ENCODE measurements at places on chromosomes 4 and X.

DNA sequence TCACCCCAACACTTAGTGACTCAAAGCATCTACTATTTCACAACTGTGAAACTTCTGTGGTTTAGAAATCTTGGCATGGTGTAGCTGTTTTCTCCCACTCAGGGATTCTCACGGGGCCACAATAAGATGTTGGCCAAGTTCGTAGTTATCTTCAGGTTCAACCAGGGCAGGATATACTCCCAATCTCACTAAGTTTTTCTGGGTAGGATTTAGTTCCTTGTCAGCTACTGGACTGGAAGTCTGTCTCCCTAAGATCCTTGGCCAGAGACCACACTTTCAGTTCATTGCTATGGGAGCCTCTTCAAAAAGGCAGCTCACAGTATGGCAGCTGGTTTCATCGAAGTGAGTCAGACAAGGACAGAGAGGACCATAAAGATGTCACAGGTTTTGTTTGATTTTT, 111.7 kb upstream of the PDHA2 start:
- no peak for DNase-seq

DNA sequence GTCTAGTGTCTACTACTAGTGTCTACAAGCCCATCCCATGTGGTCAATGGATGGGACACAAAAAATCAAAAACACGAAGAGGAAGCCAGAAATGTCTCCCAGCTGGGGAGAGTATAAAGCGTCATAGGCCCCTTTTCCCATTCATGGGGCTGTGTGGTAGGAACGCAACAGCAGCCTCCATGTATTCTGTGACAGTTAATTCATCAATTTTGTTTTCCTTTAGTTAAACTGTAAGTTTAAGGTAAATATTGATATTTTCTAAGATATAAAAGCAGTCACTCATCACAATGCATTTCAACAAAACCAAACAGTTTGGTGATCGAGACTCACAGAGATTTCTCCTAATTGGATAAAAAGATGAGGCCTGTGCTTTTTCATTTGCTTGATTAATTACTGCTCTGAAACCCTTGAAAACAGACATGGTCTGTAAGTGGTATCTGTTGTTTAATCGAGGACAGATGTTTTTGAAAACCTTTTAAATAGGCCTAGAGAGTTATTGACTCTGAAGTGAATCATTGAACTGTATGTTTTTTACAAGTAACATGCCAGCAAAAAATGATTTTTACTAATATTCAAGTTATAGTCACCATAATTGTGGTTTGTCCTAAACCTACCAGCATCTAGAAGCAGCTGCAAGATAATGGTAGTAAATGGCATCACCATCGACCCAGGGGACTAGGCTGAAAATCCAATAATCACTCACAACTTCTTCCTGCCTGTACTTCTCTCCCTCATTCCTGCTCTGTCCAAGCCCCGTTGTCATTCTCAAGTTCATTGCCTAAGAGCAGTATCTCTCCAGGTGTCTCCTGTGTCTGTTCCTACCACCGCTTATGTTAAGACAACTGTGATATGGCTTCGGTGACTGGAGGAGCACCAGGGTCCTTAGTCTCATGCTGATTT, 87.7 kb upstream of the SHISA3 start:
- no peak for DNase-seq

DNA sequence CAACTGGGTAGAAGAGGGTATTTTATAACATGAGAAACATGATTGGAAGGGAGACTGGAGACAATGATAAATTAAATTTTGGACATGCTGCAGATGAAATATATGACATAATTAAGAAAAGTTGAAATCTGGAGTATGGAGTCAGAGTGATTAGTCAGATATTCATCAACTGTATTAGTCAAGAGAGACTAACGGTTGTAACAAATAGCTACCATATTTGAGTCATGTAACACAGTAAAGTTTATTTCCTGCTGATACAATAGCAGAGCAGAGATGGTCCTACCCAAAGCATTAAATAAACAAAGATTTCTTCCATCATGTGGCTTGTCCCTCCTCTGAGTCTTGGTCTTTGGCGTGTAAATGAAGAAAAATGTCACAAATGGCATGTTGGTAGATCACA, 321.3 kb downstream of the GALNTL6 start:
- DNase-seq = no peak

- DNase-seq = no peak
These were observed 121.7 kb downstream of the IRS4 start for GRCh38 chrX:108614616-108615015.

- DNase-seq = no peak
These were observed 26.7 kb upstream of the GPRIN3 start for GRCh38 chr4:89334311-89334710.

DNA sequence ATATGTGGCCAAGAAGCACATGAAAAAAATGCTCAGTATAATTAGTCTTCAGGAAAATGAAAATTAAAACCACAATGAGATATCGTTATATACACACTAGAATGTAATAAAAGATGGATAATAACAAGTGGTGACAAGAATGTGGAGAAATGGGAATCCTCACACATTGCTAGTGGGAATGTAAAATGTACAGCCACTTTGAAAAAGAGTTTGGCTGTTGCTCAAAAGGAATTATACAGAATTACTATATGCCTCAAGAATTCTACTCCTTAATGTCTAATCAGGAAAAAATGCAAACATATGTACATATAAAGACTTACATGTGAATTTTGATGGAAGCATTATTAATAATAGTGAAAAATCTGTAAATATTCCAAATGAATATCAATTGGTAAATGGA, 102.2 kb downstream of the SPCS3 start:
- DNase-seq = no peak

DNA sequence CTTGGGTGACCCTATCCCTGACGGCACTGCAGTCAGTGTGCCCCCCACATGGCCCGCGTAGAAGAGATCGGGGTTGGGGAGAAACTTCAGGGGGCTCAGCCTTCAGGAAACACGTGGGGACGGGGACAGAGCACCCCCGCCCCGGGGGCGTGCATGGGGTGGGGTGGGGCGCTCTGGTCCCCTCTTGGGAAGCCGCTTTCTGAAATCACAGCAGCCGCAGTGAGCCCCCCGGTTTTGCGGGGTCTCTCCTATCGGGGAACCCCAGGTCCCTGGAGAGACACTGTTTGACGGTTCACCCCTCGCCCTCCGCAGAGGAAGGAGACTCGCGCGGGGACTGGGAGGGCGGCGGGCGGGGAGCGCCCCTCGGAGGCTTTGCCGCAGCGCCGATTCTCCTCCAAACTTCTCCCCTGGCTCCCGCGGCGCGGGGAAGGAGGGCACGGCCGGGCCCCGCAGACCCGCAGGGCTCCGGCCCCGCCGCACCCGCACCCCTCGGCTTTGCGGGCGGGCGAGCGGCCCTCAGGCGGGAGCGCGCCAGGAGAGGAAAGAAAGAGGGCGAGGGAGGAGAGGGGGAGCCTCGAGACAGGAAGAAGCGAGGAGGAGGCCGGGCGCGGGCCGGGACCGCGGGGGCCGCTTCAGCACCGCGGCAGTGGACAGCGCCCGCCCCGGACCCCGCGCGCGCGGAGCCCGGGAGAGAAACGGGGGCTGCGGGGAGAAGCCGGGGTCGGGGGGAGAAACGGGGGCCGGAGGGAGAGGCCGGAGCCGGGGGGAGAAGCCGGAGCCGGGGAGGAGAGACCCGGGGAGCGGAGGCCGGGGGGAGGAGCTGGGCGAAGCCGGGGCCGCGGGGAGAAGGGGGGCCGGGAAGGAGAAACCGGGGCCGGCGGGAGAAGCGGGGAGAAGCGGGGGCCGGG, 612 bp downstream of the CPLX1 start:
- peak; percentile 67 for DNase-seq

- DNase-seq = no peak
These were observed 161.3 kb upstream of the USP38 start for GRCh38 chr4:143023239-143023918.

DNA sequence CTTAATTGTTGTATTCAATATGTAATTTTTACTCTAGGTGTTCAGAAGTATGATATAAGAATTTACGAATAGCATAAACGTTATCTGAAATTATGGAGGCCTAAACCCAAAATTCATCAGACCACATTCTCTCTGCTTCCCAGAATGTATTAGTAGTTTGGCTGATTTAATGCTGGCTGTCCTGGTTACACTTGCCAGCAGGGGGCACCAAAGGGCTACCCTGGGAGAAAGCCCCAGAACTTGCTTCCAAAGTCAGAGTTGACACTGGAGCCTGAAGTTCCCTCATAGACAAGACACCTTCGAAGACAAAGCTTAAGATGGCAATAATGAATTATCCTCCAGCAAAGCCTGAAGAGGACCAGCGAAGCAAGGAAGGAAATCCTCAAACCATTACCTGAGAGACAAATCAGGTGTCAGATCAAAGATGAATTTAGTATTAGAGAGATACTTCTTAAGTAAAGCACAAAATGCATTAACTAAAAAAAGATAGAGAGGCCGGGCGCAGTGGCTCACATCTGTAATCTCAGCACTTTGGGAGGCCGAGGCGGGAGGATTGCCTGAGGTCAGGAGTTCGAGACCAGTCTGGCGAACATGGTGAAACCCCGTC, 11.3 kb upstream of the ANOS1 start:
- DNase-seq = peak; percentile 25

- no peak for DNase-seq
These were observed 3.7 kb downstream of the PPP1R3F start for GRCh38 chrX:49273181-49273727.

DNA sequence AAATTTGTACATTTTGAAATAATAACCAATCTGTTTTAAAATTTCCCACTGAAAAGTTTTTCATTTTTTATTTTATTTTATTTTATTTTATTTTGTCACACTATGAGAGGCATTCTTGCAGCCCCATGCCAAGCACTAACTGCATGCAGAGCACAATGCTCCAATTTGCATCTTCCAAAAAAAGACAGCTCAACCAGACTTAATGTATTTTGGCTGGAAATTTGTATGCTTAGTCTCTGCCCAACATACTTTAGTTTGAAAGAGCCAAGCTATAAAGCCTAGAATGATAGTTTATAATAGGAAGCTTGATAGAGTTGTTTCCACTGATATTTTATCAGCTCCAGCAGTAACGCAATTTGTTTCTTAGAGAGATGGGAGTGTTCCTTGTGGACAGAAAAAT, 235.5 kb downstream of the GALNTL6 start:
- no peak for DNase-seq

DNA sequence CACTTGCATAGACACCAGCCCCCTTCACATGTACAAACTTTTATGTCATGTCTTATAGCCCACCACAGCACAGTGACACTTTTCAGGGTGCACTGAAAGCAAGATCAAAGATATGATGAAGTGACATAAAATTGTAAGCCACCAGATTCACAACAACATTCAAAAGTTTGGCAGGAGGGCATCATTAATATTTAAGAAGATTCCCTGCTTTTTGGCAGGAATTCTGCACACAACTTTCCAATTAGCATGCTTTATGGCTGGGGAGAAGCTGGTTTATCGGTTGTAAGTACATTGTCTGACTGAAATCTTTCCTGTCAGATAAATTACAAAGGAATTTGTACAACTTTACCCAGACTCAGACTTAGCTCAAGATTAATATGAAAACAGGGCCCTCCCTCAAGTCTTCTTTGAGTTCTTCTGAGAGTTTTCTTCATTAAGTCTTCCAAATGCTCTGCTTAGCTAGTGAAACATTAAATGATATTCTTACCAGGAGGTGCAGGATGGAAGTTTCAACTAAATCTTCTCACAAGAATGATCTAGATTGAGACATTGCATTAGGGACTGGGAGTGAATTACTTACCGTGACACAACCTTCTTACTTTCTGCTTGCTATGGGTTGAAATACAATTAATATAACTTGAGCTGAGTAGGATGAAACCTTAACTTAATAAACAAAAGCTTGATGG, 523.8 kb downstream of the PPARGC1A start:
- no peak for DNase-seq

GRCh38 chr4:148200960-148201359, 241.3 kb downstream of the NR3C2 start:
- DNase-seq = no peak

- no peak for DNase-seq
These were observed 95.0 kb upstream of the SOX3 start for GRCh38 chrX:140599851-140600250.

DNA sequence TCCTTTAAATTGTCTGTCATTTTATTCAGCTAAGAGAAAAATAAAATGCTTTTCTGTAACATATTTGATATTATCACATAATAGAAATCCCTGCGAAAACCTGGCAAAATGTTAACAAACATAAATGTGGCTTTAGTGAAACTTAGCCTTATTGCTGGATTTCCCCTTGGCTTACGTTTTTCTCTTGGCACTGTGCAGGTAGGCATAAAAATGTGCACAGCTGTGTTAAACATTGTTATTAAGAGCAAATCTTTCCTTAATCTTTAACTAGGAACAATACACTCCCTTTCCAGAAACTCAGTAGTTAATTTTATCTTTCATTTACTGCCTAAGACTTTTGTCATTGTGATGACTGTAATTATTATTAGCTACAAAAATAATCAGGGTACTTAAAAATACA, 202.4 kb upstream of the GNPDA2 start:
- no peak for DNase-seq

DNA sequence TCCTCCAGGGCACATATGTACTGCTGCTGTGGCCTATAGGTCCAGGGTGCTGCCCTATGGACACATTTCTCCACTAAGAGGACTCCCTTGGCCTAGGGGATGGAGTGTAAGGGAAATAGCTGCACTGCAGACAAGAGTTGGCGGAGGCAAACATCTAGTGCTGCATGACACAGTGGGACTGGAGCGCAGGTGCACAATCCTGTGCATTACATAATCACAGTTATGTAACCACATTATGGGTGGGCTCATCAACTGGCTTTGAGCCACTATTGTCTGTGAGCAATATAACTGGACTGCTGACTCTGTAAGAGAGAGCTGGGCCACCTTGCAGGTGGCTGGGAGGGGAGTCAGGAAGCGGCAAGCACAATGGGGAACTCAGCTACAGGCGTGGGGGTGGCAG, 3.2 kb upstream of the TIGD2 start:
- no peak for DNase-seq

GRCh38 chr4:99447079-99447478, 11.9 kb upstream of the ADH7 start:
- no peak for DNase-seq

DNA sequence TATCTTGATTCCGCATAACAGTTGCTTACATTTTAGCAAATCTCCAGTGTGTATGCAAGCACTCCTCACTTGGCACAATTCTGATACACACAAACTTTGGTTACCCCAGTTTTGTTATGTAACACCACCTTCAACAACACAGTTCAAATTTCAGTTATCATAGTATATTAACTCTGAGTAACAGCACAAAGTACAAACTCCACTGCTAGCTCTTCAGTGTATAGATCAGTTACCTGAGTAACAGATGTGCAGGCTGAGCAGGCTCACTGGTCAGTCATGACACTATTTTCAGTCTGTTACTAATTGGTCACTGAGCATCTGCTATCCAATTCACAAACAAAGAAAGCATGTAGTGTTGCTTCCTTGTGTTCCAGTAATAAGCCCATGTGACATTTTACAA, 55.4 kb downstream of the PKD2 start:
- no peak for DNase-seq

GRCh38 chr4:80422727-80423404, 87.3 kb downstream of the CFAP299 start:
- no peak for DNase-seq

- no peak for DNase-seq
These were observed 155.4 kb downstream of the AFAP1 start for GRCh38 chr4:7784131-7784870.

- DNase-seq = no peak
These were observed 1.4 kb upstream of the PHF8 start for GRCh38 chrX:54045563-54046228.

Data from HTR-8/SVneo (cell line).